ENCODE measurements at places on chromosomes 11 and 22. TPM values are rescaled to one million over a fixed set of nuclear protein-coding genes. Genes with fewer than 3 reads are reported as not detected.

GRCh38 chr11:1639666-1640065, 10.1 kb downstream of the KRTAP5-5 start:
- DNase-seq: no peak

The SERPIND1 gene
- not detected for total RNA-seq

DNA sequence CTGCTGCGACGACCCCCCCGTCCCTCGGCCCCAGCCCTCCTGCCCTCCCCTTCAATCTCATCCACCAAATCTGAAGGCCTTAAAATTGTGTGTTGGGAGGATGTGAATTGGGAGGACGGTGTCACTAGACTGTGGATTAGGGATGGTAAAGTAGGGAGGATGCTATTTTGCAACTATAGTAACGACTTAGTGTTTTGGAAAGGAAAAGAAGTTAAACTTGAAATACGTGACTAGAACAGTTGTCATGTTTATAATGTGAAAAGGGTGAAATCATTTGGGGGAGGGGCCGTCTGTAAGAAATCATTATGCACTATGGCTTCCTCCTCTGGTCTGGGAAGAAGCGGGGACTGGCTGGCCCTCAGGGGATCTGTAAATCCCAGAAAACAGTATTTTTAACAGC, 43.4 kb upstream of the NNMT start:
- no peak for DNase-seq

- no peak for DNase-seq
Measured at GRCh38 chr11:126732981-126733380, 267.6 kb downstream of the KIRREL3 start.

- DNase-seq: no peak
Measured at GRCh38 chr22:27844256-27844655, 42.7 kb upstream of the MN1 start.

- DNase-seq: no peak
Measured at GRCh38 chr11:512761-513595, 5.9 kb upstream of the RNH1 start.

DNA sequence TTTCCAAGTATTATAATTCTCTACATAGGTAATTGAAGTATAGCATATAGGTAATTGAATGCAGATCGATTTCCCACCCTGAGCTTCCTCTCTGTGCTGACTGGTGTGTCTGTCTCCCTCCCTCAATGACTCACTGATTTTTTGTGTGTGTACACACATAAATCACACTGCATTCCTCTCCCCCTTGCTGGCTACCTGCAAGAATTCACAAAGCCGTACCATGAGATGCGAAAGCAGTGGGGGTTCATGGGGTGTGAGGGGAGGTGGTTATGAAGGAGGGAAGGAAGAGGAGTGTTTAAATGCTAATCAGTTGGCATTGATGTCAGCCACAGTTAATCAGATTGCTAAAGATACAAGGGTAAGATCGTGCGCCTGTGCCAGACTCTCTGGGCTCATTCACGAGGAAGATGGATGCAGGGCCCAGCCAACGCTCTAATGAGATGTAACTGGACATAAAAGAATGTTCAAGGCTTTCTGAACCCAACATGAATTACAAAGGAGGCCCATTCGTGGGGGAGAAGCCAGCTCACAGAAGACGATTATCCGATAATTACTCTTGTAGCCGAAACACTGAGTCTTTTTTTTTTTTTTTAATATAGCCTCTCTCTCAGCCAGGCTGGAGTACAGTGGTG, 107.4 kb downstream of the SEZ6L start:
- DNase-seq: no peak

The TENM4 gene
- 0.21 TPM for total RNA-seq

- no peak for DNase-seq
Measured at GRCh38 chr22:43015677-43016042, 711 bp upstream of the PACSIN2 start.

DNA sequence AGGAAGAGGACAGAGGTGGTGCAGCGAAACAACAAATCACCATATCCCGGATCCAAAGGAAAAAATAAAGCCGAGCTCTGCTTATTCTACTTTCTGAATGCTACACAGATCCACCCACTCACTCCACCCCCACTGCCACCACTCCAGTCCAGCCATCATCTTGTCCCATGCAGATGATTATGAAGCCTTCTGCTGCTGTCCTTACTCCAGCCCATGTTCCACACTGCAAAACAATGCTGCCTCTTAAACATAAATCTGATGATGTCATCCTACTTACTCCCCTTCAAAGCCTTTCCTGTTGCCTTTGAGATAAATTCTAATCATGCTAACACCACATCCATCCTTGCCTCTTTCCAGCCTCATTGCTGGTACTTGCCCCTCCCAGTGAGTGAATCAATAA, 6.5 kb upstream of the DRD2 start:
- DNase-seq: no peak

The CBX7 gene
- total RNA-seq: 61.0 TPM

DNA sequence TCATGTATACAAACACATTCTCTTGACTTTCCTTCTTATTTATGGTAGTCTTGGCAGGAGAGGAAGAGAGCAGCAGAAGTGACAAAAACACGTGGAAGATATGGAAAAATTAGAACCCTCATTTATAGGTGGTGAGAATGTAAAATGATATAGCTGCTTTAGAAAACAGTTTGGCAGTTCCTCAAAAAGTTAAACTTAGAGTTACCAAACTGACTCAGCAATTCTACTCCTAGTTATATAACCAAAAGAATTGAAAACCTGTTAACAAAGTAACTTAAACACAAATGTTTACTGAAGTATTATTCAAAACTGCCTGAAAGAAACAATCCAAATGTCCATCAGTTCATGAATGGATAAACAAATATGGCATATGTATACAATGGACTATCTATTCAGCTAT, 16.8 kb downstream of the NUCB2 start:
- DNase-seq: no peak

DNA sequence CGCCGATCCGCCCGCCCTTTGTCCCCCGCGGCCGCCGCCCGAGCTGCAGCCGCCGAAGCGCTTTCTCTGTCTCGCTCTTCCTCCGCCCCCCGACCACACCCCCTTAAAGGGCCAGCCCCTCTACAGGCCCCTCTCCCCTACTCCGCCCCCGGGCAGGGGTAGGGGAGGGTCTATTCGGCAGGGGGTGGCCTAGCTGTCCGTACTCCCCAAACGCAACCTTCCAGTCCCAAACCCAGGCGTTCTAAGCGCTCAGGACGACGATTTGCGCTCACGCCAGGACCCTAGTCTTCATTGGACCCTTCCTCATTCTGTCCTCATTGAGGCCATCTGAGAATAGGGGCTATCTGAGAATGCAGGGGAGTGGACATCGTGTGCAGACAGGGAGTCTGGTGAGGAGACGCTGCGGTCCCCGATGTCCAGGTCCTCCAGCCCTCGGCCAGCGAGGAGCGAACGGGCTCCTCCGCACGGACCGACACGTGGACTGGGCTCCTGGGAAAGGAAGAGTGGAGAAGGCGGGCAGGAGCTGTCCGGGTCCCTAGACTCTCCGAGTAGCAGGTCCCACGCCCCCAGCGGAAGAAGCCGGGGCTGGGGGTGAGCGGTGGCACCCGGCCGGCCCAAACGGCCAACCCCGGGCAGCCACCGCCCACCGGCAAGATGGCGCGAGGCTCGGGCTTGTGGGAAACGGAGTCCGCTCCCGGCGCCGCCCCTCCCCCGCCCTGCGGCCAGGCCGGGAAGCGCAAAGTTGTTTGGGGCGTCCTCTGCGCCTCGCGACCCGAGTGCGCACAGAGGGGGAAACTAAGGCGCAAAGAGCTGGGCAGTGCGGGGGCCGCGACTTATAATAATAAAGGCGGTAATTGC, at the start of gene PPP1R14B:
TSS of gene PPP1R14B (minus strand) at position 73 of the 858 bp plus-strand sequence. CDS start 270 bp downstream, outside the sequence.
- DNase-seq: peak; percentile 91

GRCh38 chr11:119697445-119697844, 31.6 kb downstream of the NECTIN1 start:
- no peak for DNase-seq

- DNase-seq: no peak
Measured at GRCh38 chr22:32661737-32662586, 139.5 kb upstream of the TIMP3 start.

GRCh38 chr22:45103756-45104155, 60.0 kb upstream of the NUP50 start:
- DNase-seq: no peak

GRCh38 chr22:46036558-46037408, 59.8 kb upstream of the WNT7B start:
- DNase-seq: peak; percentile 63

GRCh38 chr11:45102810-45103621, 43.4 kb upstream of the PRDM11 start:
- peak; percentile 75 for DNase-seq

Measured in activated T-cell treated with anti-CD3 and anti-CD28 coated beads, Interleukin-2, amount 50 U/mL, for 72 hours (primary cell).